ENCODE measurements at places on chromosomes 12 and 14.

DNA sequence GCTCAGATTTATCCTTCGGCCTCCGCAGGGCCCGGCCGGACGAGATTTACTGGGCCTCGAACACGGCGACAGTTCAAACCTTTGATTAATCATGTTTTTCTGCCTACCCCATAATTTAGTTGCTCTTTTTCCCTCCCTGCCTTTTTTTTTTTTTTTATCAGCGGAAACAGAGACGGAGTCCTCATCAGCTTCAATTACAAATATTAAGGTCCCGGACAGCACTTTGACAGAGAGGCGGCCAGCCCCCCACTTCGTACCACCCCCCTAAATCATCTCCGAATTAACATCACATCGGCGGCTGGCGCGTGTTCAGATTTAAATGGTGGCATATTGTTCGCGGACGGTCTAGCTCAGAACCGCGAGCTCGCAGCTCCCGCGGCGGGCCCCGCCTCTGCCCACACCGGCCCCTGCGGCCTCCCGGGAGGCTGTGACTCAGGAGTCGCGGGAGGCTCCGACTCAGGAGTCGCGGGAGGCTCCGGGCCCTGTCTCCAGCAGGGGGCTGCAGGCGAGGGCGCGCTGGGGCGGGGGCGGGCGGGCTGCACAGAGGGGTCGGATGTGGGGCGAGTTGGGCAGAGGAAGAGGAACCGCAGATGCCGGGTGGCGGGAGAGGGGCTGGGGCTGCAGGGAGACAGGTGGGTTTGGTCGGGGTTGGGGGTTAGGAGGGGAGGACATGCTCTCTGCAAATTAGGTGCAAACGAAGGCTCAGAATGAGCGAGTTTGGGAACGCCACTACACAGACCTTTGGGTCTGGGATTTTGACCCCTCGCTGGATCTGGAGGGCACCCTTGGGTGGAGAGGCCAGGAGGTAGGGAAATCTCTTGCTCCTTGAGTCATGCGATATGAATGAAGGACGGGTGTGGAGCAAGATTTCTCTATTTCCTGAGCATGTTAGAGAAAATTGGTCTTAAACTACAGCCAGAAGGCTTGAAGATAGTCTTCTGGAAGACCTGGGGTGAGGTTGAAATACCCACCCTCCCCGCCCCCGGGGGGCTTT lies 19.6 kb upstream of the ATP5MC2 start:
- DNase-seq, result no peak

DNA sequence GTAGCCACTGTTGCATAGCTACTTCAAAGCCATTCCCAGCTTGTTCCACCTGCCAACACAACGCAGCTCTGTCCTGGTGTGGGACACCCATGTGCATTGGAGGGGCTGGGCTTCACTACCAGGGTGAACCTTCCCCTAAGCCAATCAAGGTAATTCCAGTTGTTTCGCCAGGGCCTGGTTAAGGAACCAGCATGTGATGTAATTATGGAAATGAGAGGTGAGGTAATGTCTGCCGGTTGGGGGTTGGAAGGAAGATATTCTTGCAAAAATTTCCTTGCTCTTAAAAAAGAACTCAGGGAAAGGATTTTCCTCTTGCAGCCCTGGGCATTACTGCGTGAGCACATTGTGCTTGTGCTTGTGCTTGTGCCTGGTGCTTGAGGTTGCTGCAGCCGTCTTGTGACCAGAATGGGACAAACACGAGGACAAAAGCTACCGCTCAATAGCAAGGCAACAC lies 14.9 kb downstream of the TUBA1C start:
- peak; percentile 54 for DNase-seq

DNA sequence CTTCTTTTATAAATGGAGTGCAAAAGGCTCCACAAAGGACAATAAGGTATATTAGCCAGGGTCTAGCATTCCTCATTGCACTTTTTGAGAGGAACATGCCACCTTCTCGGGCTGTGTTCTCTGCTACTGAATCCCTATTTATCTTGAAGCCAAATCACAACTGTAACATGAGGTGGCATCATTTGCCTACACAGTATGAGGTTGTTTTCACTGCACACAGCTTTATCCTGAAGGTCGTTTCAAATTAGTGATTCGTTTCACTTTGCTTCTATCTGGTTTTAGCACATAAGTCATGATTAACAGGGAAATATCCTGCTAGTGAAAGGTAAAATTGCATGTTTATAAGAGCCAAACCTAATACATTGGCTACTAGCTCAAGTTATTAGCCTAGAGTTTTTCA lies 153.8 kb downstream of the SLC35F4 start:
- no peak for DNase-seq

DNA sequence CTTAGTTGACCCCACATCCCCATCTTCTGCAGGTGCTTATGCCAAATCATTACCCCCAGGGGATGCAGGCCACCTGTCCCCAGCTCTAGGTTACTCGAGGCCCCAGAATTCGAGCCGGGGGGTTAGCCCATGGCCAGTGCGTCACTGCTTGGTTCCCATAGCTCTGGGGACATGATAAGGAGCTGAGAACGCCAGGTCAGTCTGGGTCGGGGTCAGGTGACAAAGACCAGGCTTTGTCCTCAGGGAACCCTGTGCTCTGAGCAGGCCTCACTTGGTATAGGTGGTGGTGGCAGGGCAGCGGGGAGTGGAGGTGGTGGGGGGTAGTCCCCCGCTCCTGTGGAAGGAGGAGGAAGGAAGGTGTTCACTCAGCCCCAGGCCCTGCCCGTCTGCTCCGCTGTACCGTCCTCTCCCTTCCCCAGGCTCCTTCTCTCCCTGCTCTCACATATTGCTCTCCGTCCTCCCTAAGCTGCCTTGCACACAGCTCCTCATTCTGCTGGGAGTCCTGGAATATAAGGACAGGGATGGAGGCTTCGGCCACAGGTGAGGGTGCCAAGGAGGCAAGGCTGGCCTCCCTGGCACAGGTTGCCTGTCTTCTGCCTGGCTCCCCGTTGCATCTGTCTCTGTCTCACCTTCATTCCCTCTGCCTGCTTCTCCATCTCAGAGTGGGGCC lies 2.0 kb upstream of the MYH6 start:
- no peak for DNase-seq

DNA sequence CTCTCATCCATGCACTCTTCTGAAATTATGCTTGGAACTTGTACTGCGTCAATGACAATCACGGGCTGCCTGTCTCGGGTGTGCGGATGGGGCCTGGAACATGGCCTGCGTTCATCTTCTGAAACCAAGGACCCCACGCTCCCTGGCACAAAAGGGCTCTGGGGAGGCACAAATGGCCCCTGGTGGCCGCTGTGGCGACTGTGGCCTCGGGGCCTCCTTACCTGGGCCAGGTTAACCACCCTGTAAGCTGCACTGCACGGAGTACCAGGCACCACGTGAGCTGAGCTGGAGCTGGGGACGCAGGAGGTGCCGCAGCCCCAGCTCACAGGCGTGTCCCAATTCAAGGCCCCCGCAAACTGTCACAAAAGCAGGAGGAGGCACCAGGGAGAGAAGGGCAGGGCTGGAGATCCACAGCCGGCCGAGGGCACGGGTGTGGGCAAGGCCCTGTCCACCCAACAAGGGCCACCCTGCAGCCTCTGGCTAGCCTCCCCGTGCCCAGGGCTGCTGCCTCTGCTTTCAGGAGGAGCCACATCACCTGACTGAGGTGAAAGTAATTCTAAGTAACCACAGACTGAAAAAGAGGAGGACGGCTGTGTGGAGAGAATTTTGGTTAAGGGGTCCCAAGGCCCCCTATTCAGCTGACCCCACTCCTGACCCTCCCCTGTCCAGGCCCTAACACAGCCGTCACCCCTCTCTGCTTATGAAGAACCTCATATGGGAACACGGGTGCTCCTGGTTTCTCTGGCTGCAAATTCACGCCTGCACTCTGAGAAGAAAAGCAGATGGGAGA lies 61.1 kb upstream of the GALNT9 start:
- DNase-seq, result no peak

GRCh38 chr12:56840922-56841321 lies 77.8 kb downstream of the HSD17B6 start:
- DNase-seq, result no peak

DNA sequence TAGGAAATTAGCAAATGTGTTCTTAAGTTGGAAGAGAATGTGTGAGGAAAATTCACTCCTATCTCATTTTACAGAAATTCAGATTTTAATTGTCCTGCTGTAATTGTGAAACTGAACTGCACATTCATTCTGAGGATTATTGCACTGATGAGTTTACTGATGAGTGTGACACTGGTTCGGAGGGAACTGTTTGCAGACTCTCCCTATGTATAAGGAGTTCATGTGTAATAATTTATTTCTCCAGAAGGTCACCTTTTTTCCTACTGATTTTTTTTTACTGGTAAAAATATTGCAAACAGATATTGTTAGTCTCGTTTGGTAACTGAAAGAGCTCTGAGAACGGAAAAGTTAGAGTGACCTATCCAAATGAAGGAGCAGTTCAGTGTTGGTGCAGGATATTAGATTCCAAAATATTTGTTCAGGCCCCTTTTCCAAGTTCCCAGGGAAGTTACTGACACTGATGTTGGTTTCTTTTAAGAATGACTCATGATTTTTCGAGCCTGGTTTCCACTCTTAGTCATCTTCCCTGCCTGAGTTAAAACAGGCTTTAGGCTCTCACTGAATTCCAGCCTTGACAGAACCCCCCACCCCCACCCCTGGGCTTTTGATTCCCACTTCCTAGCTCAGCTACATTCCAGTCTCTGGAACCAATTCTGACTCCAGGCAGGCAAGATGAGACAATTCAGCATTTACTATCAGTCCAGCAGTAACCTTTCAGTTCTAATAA lies 18.4 kb downstream of the ANO6 start:
- DNase-seq, result no peak

- DNase-seq, result peak; percentile 51
These were observed 41.6 kb upstream of the CAPRIN2 start for GRCh38 chr12:30796313-30796780.

DNA sequence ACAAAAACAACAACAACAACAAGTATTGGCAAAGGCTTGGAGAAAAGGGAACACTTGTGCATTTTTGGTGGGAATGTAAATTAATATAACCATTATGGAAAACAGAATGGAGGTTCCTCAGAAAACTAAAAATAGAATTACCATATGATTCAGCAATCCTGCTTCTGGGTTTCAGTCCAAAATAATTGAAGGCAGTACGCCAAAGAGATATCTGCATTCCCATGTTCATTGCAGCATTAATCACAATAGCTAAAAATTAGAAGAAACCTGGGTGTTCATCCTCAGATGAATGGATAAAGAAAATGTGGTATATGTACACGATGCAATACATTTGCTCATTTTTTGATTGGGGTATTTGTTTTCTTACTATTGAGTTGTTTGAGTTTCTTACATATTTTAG lies 813.0 kb downstream of the NRXN3 start:
- no peak for DNase-seq

DNA sequence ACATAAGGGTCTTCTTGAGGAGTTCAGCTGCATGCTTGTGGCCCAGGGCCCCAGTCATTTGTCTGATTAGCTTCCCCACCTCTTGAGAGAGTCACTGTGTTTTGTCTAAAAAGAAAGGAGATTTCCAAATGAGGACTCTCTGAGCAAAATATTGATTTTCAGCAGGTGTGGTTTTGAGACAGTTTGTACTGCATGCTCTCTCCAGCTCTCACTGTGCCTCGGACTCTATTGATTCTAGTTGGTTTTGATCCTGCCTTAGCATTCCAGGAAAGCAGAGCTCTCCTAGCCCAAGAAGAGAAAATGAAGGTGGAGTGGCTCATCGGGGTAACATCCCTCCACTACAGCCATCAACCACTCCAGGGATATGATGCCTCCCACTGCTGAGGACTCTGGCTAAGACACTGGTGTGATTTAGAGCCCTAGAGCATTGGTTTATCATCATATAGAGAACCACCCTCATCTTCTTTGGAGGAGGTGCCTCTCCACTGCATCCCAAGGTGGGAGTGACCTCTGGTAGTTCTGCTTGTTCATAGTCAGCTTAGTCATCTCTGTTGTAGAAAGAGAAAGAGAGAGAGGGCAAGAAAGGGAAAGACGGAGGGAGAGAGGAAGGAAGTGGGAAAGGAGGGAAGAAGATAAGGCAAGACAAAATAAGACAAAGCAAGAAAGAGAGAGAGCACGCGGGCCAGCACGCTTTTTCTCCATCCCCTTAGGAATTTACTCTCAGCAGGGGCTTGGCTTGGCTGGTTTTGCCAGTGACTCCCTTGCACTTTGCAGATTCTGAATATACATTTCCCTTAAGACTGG lies 365.6 kb downstream of the DPF3 start:
- DNase-seq, result no peak

DNA sequence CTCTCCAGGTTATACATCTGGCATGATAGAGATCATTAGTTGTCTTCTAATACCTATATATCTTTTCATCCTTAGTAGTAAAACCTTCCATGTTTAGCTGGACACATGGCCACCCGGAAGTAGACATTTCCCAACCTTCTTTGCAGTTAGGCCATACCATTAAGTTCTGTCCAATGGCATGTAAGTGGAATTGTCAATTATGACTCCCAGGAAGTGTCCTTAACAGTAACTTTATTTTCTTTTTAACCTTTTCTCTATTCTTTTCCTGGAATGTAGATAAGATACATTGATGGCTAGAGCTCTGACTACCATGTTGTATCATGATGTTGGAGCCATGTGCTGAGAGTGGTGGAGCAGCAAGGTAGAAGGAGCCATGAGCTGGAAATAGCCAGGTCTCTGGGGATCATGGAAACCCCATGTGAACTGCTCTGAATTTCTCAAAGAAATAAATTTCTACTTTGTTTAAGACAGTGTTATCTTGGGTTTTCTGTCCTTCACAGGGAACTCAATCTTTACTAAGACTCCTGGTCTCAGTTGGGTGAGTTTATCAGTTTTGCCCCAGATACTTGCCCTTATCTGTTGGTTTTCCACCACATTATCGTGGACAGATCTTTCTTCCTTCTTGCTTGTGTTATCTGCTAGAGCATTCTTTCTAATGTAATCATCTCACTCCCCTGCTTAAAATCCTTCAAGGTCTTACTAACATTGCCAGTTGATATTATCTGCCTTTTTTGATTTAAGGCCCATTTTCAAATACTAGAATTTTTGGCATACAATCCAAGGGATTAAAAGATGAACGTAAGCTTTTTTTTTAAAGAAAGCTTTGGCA lies 5.1 kb upstream of the LTA4H start:
- DNase-seq, result no peak

- no peak for DNase-seq
These were observed 181.9 kb upstream of the NPAS3 start for GRCh38 chr14:32756775-32757174.

DNA sequence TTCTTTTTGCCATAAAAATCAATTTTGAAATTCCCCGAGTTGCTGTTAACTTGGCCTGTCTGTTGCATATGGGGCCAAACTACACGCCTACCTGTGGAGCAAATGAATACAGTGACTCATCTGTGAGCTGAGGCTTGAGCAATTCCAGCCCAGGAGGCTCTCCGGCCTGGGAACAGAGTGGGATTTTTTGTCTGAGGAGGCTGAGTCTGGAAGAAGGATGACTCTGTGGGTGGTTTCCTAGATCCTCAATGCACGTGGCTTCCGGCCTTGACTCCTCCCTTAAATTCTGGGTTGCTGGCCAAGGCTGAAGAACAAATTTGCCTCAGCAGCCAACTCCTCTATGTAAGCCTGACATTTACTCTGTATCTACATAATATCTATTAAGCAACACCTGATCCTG lies 124.1 kb downstream of the SSPN start:
- DNase-seq, result no peak

GRCh38 chr12:28014196-28014595 lies 41.7 kb upstream of the PTHLH start:
- no peak for DNase-seq

GRCh38 chr12:1504895-1505311 lies 89.5 kb downstream of the FBXL14 start:
- DNase-seq, result no peak

GRCh38 chr14:70203686-70204085 lies 14.9 kb upstream of the SLC8A3 start:
- no peak for DNase-seq
